ENCODE measurements at places on chromosomes 6 and 20. TPM values are rescaled to one million over a fixed set of nuclear protein-coding genes. Genes with fewer than 3 reads are reported as not detected.

BNIP5 gene
- not detected for total RNA-seq

UCKL1 gene
- 16.1 TPM for total RNA-seq

TMEM200A gene
- total RNA-seq = 1.2 TPM

BTN1A1 gene
- not detected for total RNA-seq

IL17A gene
- total RNA-seq = not detected

ADTRP gene
- 0.74 TPM for total RNA-seq

C6orf15 gene
- total RNA-seq = not detected

XKR7 gene
- total RNA-seq = not detected

IL20RA gene
- total RNA-seq = not detected

TRMT6 gene
- total RNA-seq = 8.7 TPM

SOX18 gene
- 0.19 TPM for total RNA-seq

- no peak for DNase-seq
These were observed 299.3 kb upstream of the ECI2 start for GRCh38 chr6:4434655-4435054.

- DNase-seq = no peak
These were observed 4.0 kb upstream of the CDH22 start for GRCh38 chr20:46312075-46312944.

DNA sequence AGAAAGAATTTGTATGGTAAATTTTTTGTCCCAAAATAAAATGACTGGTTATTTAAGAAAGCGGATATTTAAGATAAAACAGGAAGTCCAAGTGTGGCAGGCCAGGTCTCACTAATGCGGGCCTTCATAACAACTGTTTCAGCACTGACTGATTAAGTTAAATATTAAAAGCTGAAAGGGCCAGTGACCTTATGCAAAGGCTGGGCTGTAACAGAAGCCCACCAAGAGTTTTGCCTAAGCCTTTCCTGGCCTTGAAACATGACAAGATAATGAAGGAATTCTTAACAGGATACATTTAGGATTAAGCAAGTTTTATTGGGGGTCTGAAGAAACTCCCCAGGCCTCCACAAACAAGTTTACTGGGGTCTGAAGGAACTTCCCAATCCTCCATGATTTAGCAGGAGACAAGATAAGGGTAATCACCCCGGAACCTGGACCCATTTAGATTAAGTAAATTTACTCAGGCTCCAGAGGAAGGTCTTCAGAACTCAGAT, 36.3 kb downstream of the ZNF133 start:
- DNase-seq = no peak

- no peak for DNase-seq
These were observed 80.8 kb downstream of the PLEKHG1 start for GRCh38 chr6:150680510-150680909.

GRCh38 chr6:159151266-159151855, 17.8 kb upstream of the FNDC1 start:
- DNase-seq = peak; percentile 14

DNA sequence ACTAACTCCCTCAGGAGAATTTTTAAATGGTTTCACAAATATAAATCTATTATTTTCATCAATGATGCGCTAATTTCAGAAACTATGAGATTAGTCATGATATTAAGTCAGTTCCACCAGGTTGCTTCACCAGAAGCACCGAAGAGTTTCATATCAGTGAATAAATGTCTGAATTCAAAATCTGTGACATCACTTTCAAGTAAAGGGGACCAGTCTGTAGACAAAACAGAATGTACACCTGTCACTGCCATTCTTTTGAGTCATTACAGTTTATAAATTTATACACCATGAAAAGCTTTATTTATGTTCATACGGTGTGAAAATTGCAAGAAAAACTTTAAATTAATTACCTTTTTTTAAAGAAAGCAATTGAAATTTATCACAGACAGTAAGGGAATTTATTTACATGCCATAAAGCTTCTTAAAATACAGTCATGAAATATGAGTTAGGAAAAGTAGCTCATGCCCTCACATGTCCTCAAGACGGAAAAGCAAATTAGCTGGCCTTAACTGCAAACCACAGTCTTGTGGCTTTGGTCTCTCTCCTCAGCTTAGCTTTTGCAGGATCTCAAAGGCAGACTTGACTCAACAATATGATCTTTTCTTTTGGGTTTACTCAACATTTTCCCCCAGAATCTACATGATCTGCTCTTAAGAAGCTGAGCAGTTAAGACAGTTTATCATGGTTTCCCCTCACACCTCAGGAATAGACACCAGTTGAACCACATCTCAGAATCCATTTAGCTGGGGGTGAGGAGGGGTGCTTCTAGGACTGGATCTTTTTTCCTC, 177.7 kb upstream of the MCHR2 start:
- peak; percentile 71 for DNase-seq

- DNase-seq = no peak
These were observed 41.3 kb downstream of the REV3L start for GRCh38 chr6:111441678-111442243.

- DNase-seq = peak; percentile 83
These were observed 751.5 kb downstream of the CBLN4 start for GRCh38 chr20:55253781-55254180.

- DNase-seq = no peak
These were observed 2.8 kb downstream of the PBX2 start for GRCh38 chr6:32187009-32187709.

GRCh38 chr6:119541132-119541905, 191.8 kb upstream of the MAN1A1 start:
- peak; percentile 91 for DNase-seq

GRCh38 chr6:116513224-116513875, 1.9 kb downstream of the CALHM5 start:
- no peak for DNase-seq

DNA sequence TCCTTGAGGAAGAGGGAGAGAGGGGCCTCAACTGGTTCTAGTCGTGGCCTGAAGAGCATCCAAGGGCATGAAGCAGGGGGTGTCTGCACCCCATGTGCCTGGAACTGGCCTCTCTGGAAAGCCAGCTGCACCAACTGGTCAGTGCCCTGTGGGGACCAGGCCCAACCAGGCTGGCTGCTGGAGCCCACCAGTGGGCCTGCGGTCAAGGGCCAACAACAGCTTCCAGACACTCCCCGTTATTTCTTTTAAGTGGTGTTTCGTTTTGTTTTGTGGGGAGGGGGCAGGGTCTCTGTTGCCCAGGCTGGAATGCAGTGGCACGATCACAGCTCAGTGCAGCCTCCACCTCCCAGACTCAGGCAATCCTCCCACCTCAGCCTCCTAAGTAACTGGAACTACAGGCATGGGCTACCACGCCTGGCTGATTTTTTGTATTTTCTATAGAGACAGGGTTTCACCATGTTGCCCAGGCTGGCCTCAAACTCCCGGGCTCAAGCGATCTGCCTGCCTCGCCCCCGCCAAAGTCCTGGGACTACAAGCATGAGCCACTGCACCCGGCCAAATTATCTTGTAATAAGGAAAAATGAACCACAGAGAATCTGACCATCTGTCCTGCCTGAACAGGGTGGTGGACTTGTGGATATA, 11.9 kb upstream of the C20orf144 start:
- DNase-seq = no peak

GRCh38 chr6:4504700-4505099, 271.5 kb upstream of the CDYL start:
- DNase-seq = no peak

GRCh38 chr20:54668271-54669039, 193.1 kb downstream of the DOK5 start:
- peak; percentile 22 for DNase-seq

DNA sequence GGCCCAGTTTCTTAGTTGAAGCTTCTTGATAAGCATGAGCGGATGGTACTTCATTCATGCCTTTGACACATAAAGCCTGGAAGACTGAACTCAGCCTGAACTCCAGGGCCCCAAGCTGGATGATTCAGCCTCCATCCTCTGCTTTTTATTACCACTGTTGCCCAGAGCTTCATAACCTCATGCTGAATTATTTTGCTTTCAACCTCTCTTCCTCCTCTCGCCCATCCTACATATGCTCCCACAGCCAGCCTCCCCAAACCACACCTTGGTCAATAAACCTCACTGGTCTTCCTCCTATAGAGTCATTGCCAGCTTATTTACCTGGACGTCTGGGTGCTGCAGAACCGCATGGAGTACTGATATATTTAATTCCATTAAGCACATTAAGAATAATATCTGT, 59.4 kb downstream of the SLC35B3 start:
- no peak for DNase-seq

- DNase-seq = no peak
These were observed 12.5 kb downstream of the OTOR start for GRCh38 chr20:16760431-16761304.

DNA sequence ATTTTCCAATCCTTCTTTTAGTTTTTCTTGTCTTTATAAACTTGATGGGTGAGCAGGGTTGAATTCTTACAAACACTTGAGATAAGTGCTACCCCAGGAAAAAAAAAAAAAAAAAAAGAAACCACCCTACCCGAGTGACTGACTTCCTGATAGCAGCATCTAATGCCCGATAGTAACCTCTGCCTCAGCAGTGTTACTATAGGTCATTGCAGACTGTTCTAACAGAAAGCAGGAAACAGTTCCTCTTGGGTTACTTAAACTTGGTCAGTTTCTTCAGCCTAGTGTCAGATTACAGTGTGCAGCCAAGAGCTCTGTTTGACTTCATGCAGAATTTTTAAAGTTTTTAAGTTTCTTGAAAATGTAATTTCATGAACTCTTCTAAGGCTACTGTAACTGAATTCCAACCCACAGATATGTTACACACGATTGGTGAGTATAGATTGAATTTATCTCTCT, 2.1 kb downstream of the MYLIP start:
- peak; percentile 93 for DNase-seq

DNA sequence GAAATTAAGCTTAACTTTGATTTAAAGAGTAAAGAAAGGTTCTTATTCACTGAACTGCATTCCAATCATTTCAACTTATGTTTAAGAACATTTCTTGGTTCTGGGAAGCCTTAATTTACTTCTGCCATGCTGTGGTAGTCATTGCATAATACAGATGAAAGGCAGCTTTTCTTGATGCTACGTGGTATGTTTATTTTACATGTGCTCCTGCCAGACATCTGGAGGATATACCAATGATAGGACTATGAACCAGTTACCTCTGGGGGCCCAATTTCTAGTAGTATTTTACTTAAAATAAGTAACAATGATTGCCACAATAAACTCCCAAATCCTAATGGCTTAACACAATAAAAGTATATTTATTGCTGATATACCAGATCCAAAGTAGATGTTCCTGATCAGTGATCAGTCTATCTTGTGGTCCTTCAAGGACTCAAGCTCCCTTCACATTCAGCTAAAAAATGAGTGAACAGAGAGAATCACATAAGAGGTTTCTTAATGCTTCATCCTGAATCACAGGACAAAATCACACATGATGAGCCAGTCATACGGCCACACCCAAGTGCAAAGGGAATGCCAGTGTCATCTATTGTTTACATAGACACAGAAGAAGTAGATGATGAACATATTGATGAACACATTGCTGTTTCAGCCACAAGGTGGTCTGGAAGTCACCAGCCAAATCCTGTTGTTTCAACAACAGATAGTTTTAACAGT, 56.5 kb upstream of the CCN2 start:
- DNase-seq = no peak

GRCh38 chr20:61230166-61230565, 21.9 kb upstream of the CDH4 start:
- DNase-seq = no peak

DNA sequence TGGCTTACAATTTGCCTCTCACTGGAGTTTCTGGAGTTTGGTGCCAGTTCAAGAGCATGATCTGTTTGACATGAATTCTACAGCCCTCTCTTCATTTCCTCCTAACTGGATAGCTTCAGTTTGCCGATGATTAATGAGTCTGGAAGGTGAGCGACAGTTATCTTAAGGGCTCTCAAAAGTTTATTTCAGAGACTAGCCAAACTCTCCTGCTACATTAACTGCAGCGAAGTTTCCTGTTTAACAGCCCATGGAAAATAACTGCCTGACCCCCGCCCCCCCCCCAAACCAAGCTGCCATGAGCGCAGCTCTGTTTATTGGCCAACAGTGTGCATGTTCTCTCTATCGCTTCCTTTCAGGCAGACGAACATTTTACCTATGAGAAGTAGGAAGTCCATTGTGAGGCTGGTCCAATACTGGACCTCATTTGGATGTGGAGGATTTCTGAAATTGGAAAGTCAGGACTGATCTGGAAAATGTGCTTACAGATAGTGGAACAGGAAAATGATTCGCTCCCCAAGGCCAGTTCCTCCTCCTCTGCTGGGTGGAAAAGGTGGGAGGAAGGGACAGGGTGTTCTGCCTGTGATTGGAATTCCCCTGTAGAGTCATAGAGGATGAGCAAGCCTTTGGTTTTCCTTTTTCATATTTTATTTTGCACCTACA, 522.2 kb upstream of the JAG1 start:
- no peak for DNase-seq

- DNase-seq = no peak
These were observed 429.5 kb upstream of the ARID1B start for GRCh38 chr6:156347656-156348055.

DNA sequence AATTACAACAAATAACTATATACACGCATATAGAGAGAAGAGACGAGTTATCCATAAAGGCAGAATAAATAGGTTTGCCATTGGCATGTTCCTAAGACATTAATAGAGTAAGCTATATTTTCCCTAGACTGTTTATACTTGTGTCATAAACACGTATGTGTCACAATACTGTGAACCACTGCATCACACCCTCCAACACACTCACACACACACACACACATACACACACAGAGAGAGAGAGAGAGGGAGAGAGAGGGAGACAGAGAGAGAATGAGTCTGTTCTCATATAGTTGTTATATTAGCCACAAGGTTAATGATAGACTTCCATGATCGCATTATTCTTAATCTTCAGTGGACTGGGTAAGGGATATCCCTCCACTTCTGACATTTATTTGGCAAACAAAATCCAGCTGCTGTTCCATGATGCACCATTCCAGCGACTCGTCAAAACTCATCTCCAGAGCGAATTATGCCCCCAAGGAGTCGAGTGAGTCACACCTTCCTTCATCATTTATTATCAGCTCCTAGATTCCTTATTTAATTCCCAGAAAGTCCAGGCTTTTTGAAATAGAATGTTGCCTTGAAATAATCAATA, 82.8 kb upstream of the HIVEP1 start:
- DNase-seq = no peak

GRCh38 chr20:53547664-53548239, 45.9 kb downstream of the ZNF217 start:
- peak; percentile 81 for DNase-seq

DNA sequence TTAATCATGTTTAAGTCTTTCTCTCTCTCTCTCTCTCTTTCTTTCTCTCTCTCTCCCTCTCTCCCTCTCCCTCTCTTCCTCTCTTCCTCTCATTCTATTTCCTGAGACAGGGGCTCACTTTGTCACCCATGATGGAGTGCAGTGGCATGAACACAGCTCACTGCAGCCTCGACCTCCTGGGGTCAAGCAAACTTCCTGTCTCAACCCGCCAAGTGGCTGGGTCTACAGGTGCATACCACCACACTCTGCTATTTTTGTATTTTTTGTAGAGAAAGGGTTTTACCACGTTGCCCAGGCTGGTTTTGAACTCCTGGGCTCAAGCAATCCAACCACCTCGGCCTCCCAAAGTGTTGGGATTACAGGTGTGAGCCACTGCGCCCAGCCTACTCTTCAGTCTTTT, 15.7 kb upstream of the RPS10 start:
- DNase-seq = no peak

Measured in H4 (cell line).